Pons (tissue), 1 donor: ENCODE measurements at places on chromosomes 3 and 15.

GRCh38 chr15:48671103-48672022 lies 25.9 kb upstream of the FBN1 start:
- DNase-seq, result no peak

GRCh38 chr3:174821477-174821876 lies 37.7 kb upstream of the NAALADL2 start:
- DNase-seq, result peak; percentile 55

- DNase-seq, result peak; percentile 68
Observed at GRCh38 chr15:48645558-48646330, at the start of gene FBN1. FBN1 (minus strand) TSS chr15:48645709; CDS start chr15:48644769, 940 bp downstream.

- DNase-seq, result no peak
Observed at GRCh38 chr3:94256888-94257813, 194.3 kb downstream of the NSUN3 start.

GRCh38 chr3:34863485-34863884 lies 775.8 kb upstream of the ARPP21 start:
- DNase-seq, result no peak

- DNase-seq, result no peak
Observed at GRCh38 chr3:25214034-25214433, 214.0 kb upstream of the RARB start.

GRCh38 chr3:194610689-194611088 lies 22.5 kb downstream of the TMEM44 start:
- DNase-seq, result no peak

- peak; percentile 74 for DNase-seq
Observed at GRCh38 chr3:10968401-10968800, 24.1 kb upstream of the SLC6A1 start.

DNA sequence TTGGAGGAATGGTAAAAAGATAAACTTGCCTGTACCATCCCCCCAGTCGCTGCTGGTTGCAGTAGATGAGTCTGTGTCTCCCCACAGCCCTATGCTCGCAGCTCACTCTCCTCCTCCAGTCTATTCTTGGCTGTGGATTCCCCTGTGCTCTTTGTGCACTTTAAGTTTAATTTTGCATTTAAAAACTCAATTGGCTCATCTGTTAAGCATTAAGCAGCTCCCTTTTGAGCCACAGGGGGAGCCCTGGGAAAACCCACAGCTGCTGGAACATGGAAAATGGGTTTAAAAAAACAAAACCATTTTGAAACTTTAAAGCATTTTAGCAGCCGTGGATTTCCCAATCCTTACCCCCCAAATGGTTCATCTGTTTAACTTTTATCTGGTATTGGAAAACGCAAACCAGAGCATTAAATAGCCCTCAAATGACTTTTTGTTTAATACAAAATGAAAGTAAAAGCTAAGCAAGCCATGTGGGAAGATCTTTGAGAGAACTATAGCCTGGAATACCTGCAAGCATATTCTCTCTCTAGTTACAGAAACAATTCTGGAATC lies 536.9 kb downstream of the ZIC1 start:
- peak; percentile 77 for DNase-seq

- DNase-seq, result no peak
Observed at GRCh38 chr3:39443530-39443929, 23.9 kb upstream of the MOBP start.

DNA sequence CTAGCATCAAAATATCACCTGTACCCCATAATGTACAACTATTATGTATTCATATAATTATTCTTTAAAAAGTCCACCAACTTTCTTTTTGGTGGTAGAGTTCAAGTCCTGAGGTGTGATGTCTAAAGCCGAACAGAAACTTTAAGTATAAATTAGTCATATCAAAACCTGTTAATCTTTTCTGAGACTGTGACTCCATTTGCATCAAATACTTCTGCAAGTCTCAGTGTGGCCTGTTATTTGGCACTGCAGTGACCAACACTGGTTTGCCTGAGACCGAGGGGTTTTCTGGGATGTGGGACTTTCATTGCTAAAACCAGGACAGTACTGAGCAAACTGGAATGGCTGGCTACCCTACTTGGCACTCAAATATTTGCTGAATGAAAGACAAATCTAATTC lies 7.3 kb downstream of the NGLY1 start:
- no peak for DNase-seq

- DNase-seq, result no peak
Observed at GRCh38 chr3:38157117-38157516, 8.2 kb upstream of the OXSR1 start.

DNA sequence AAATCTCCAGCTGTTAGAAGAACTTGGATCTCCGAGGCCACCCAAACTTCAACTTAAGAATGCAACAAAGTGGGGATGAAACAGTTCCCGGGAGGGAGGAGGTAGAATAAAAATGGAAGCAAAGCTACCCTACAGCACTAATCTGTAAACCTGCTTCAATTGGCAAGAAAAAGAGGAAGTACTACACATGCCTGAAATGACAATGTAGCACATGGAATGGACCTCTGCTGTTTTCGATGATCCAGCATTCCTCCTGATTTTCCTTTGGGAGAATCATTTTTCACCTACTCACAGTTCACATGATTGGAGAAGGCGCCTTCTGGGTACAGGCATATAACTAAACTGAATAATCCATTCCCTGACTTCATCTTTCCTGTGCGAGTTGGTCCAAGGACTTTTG lies 1081.5 kb downstream of the FHIT start:
- no peak for DNase-seq

DNA sequence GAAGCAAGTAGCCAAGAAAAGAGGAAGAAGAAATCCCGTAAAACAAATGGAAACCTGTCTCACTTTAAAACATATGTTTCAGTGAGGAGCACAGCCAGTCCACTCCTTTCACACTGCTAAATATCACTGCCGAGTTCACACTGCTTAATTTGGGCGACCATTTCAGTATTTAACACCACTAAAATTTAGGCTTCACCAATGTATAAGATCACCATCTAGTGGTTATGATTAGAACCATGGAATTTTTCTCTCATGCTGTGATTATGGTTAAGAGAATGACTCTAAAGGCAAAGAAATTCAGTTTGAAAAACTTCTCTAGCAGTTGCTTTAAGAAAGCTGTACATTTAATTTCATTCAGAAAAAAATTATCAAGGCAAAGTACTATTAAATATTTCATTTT lies 16.6 kb downstream of the SLC4A7 start:
- DNase-seq, result peak; percentile 66

GRCh38 chr15:63595065-63595464 lies 2.1 kb upstream of the FBXL22 start:
- no peak for DNase-seq

- DNase-seq, result no peak
Observed at GRCh38 chr15:78437107-78437761, 782 bp upstream of the IREB2 start.
